ENCODE measurements at places on chromosomes 6 and 20. TPM values are rescaled to one million over a fixed set of nuclear protein-coding genes. Genes with fewer than 3 reads are reported as not detected.

GRCh38 chr20:35134472-35134871 lies 12.7 kb downstream of the EDEM2 start:
- no peak overlapping the region for H3K27ac ChIP-seq
- H3K4me3 ChIP-seq: no peak overlapping the region
- no peaks in the 10 kb centered on the region for H3K27me3 ChIP-seq
- H3K4me1 ChIP-seq: no peaks in the 10 kb centered on the region

The SNAI1 gene
- 0.31 TPM for total RNA-seq

The PRDM13 gene
- not detected for total RNA-seq

DNA sequence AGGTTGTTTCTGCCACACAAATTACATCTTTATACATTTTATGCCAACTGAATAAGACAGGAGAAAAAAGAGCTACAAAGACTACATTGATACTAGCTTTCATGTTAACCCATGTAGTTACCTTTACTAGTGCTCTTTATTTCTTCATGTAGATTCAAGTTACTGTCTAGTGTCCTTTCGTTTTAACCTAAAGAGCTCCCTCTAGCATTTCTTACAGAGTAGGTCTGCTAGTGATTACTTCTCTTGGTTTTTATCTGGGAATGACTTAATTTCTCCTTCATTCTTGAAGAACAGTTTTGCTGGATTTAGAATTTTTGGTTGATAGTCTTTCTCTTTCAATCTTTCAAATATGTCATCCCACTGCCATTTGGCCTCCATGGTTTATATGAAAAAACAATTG lies 21.2 kb upstream of the NOP56 start:
- H3K4me1 ChIP-seq: no peaks in the 10 kb centered on the region
- H3K27me3 ChIP-seq: peaks cover 2% of the 10 kb centered on the region
- no peak overlapping the region for H3K4me3 ChIP-seq
- DNase-seq: no peak

GRCh38 chr6:166949528-166950442 lies 6.6 kb downstream of the RNASET2 start:
- peak overlapping the region; percentile 92 for H3K27ac ChIP-seq
- peak overlapping the region; percentile 45 for H3K4me3 ChIP-seq
- peaks cover 38% of the 10 kb centered on the region for H3K36me3 ChIP-seq
- no peaks in the 10 kb centered on the region for H3K27me3 ChIP-seq

GRCh38 chr6:73451223-73452106 lies 632 bp downstream of the CGAS start:
- peak overlapping the region; percentile 73 for H3K4me3 ChIP-seq
- peak overlapping the region; percentile 79 for H3K27ac ChIP-seq
- peak; percentile 53 for DNase-seq
- no peaks in the 10 kb centered on the region for H3K27me3 ChIP-seq
- H3K36me3 ChIP-seq: no peaks in the 10 kb centered on the region

The PARD6B gene
- total RNA-seq: 5.5 TPM

- no peak for DNase-seq
- no peaks in the 10 kb centered on the region for H3K36me3 ChIP-seq
- H3K27me3 ChIP-seq: no peaks in the 10 kb centered on the region
- H3K4me1 ChIP-seq: peaks cover 2% of the 10 kb centered on the region
These were observed 5.5 kb upstream of the ATRN start for GRCh38 chr20:3465301-3465700.

- H3K4me3 ChIP-seq: peak overlapping the region; percentile 57
- H3K27me3 ChIP-seq: no peaks in the 10 kb centered on the region
- H3K4me1 ChIP-seq: no peaks in the 10 kb centered on the region
These were observed 27.3 kb downstream of the GSTA3 start for GRCh38 chr6:52881996-52882841.

DNA sequence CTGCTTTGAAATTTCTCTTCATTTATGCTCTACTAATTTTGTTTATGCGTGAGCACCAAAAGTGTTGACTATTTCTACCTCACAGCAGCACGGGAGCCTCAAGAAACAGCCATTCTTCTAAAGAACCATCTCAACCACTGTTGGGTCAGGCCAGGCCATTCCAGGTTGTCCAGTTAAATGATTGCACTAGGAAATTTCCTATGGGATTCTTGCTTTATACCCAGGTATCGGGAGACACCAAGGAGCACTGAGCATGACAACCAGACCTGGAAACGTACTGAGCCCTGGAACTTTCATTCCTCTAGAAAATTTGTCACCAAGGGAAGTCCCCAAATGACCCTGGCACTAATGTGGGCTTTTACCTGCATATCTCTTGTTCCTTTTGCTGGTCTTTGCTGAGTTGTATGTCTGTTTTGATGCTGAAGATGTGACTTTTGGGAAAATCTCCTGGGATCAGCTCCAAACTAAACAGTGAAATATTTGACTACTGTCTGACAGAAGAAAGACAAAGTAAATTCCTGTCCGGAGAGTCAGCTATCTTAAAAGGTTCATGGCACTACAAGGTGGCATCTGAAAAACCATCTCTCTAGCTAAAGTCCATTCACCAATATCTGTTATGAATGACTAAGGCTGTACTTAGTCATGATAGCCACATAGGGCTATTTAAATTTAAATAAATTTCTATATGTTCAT lies 70.5 kb downstream of the SNAP25 start:
- no peaks in the 10 kb centered on the region for H3K27me3 ChIP-seq
- no peak overlapping the region for H3K27ac ChIP-seq
- H3K4me1 ChIP-seq: no peaks in the 10 kb centered on the region
- DNase-seq: no peak
- no peaks in the 10 kb centered on the region for H3K36me3 ChIP-seq

The BLCAP gene
- total RNA-seq: 73.4 TPM

The JAG1 gene
- 7.0 TPM for total RNA-seq

The UBD gene
- total RNA-seq: not detected

GRCh38 chr6:102895683-102896082 lies 1502.2 kb downstream of the GRIK2 start:
- H3K4me3 ChIP-seq: no peak overlapping the region
- no peaks in the 10 kb centered on the region for H3K36me3 ChIP-seq
- H3K27me3 ChIP-seq: no peaks in the 10 kb centered on the region
- no peak overlapping the region for H3K27ac ChIP-seq

The SLC44A4 gene
- total RNA-seq: not detected

The ULBP3 gene
- total RNA-seq: not detected

The SNAP91 gene
- total RNA-seq: not detected

The PLEKHG1 gene
- 0.74 TPM for total RNA-seq

GRCh38 chr20:38301309-38301708 lies 2.6 kb upstream of the BPI start:
- no peaks in the 10 kb centered on the region for H3K4me1 ChIP-seq
- H3K36me3 ChIP-seq: no peaks in the 10 kb centered on the region
- no peak for DNase-seq
- H3K4me3 ChIP-seq: no peak overlapping the region
- H3K27me3 ChIP-seq: no peaks in the 10 kb centered on the region

GRCh38 chr20:10078403-10078802 lies 43.6 kb downstream of the ANKEF1 start:
- H3K4me1 ChIP-seq: no peaks in the 10 kb centered on the region
- no peak for DNase-seq
- H3K36me3 ChIP-seq: no peaks in the 10 kb centered on the region
- H3K27ac ChIP-seq: no peak overlapping the region

DNA sequence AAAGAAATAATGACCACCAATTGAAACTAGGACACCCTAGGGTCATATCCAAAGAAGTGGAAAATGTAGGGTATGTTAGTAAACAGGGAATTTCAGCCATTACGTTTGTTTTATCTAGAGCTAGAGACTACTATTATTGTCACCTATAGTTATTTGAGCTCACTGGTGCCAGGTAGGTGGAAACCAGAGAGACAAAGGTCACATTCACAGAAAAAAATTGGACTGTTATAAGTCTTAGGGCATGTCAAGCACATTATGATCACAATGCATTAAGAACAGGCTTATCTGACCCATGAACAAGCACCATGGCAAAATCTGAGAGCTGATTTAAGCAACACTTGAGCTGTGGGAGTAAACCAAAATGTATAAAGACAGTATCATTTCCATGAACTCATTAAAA lies 530.1 kb upstream of the CITED2 start:
- H3K4me3 ChIP-seq: no peak overlapping the region
- DNase-seq: no peak
- H3K4me1 ChIP-seq: no peaks in the 10 kb centered on the region
- H3K27me3 ChIP-seq: no peaks in the 10 kb centered on the region

DNA sequence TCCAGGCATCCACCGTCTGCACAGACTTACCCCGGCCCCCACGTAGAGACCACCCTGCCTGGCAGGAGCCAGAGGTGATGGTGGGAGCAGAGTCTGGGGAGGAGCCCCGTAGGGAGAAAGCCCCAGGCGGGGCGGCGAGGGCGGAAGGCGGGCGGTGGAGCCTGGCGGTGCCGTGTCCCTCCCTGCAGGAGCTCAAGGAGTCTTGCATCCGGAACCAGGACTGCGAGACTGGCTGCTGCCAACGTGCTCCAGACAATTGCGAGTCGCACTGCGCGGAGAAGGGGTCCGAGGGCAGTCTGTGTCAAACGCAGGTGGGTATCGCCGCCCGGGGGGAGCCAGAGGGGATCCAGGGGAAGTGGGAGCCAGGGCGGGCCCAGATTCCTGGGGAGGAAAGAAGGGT lies 6.0 kb downstream of the CLPSL1 start:
- H3K4me1 ChIP-seq: no peaks in the 10 kb centered on the region
- H3K36me3 ChIP-seq: no peaks in the 10 kb centered on the region
- no peak overlapping the region for H3K4me3 ChIP-seq

DNA sequence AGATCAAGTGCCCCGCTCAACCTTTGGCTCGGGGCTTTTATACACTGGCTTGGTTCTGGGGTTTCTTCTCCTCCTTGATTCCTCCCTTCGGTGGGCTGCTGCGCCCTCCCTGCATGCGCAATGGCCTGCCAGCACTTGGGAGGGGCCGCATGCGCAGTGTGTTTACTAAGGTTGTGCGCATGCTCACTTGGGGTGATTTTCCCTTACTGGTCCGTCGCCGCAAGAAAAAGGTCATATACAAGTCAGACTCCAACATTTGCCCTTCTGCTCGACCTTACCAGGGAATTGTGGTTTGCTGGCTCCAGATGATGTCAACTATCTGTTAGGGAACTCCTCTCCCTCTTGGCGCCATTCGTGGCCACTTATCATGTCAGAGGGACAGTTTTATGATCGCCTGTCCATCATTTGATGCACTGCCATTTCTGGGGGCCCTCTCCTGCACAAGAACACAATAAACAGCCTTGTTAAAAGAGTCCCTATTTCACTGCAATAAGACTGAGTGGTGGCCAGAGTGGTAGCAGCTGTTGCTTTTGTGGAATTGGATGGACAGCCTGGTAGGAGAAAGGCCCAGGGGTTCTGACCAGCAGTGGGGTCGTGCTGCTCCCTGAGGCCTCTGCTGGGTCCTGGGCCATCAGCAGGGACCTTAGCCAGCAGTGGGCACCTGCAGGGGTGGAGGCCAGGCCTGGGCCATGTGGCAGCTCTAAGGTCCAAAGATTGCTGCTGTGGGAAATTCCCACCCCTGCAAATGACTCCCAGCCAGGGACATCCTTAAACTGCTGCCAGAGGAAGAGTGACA lies 2.8 kb upstream of the LBP start:
- no peak for DNase-seq
- no peak overlapping the region for H3K4me3 ChIP-seq
- no peaks in the 10 kb centered on the region for H3K4me1 ChIP-seq
- no peaks in the 10 kb centered on the region for H3K36me3 ChIP-seq
- no peak overlapping the region for H3K27ac ChIP-seq
- H3K27me3 ChIP-seq: no peaks in the 10 kb centered on the region

The FOXA2 gene
- not detected for total RNA-seq

The HLA-DQA1 gene
- 8.5 TPM for total RNA-seq

The ATP6V1G2 gene
- total RNA-seq: 1.4 TPM

Measured in naive thymus-derived CD4-positive, alpha-beta T cell (primary cell).